ENCODE measurements at places on chromosomes 3 and 15.

- no peak for DNase-seq
Observed at GRCh38 chr15:86197770-86198169, 118.1 kb downstream of the AGBL1 start.

DNA sequence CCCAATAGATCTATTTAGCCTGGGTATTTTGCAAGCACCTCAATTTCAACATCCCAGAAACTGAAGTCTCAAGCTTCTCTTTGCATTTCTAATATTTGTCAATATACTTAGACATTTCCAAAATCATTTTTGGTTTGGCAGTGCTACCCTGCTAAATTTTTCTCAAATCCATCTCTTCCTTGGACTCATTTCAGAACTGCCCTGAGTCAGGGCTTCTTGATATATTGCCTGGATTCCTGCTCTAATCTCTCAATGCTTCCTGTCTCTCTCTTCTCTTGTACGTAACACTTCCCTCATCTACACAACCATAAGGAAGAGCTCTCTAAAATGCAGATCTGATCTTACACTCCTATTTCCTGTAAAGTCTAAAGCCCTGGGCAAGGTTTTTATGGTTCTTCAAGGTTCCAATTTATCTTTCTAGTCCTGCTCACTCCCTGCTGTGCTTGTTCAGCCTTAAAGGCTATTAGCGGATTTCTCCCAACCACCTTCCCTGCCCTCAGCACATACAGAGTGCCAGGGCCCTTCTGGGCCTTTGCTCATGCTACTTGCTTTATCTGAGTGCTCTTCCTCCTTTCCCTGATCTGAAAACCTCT, 53.0 kb upstream of the MME start:
- no peak for DNase-seq

DNA sequence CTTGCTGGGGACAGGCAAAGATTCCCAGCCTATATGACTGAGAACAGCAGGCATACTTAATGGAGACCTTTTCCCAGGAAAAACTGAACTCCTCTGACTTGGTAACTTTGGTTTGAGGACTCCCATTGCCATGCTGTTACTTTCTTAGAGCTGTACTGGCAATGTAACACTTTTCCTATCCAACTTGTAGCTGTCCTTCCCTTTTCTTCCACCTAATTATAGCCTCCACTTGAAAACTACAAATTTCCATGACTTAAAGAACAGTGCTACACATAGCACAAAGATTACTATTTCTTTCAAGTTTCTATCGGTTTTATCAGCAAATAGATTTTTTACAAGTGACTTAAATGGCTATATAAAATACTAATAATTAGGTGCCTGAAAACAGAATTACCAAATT, 116.9 kb downstream of the GSK3B start:
- no peak for DNase-seq

DNA sequence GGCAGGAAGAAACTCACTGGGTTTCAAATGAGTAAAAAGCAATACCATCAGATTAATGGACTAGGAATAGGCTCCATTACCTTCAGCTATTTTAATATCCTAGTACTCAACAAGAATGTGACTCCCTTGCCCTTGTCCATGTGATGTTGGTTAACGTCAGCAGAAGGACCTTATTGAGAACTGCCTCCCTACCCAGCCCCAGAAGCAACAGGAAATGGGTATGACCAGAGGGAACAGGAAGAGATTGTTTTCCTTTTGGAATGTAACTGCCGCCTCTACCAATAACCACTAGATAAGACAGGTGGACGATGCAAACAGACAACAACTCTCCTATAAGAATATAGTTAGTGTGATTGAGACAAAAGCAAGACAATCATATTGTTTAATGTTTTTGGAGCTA, 10.4 kb upstream of the MME start:
- DNase-seq: no peak

DNA sequence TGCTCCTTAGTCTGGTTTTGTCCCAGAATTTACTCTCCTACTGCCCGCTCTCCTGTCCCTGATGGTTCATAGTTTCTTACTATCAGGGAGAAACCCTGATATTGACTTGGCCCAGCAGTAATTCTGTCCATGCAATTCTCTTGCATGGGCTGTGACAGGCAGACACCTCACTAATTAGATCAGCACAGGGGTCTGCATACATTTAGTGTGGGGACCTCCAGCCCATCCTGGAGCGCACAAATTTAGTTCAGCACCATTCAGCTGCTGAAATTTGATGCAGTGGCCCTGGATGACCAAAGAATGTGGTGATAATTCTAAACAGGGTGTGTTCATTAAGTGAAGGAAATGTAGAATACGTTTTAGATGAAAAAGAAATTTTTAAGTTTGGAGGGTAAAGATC, 555.5 kb upstream of the TBL1XR1 start:
- no peak for DNase-seq

DNA sequence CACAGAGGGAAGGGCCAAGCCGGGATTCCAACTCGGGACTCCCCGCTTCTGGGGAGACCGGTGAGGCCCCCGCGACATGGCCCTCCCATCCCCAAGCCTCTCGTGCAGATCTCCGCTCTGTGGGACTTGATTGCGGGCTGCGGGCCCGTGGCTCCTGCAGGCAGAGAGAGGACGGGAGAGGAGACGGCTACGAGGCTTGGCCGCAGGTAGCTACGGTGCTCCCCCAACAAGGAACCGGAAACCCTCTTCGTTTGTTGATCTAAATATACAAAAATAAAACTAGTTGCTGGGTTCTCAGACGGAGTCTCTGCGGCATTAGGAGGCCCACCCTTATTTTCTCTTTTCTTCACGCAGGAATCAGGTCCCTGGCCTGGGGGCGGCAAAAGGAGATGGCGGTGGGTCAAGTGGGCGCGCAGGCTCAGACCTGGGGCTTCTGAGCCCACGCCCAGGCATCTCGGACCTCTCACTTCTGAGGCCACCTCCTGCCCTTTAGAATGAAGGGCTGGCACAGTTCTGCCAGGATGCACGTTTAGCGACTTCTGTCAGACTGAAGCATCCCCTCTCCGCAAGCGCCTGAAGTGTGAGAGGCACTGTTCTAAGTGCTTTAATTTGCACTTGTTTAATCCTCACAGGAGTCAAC, 10.9 kb downstream of the GNB5 start:
- no peak for DNase-seq

DNA sequence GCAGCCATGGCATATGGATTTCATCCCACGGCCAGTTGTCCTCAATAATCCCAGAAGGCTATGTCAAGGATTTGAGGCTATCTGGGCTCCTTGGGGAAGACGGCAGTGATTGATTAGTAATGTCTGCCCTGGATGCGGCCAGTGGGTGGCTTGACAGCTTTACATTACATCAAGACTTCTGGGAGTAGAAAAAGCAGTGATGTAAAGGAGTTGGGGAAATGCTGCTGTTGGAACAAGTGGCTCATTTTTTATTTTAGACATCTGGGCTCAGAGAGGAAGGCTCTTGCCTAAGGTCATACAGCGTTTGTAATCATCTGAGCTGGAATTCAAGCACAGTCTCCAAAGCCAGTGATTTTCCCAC, 94.1 kb downstream of the FLNB start:
- DNase-seq: no peak

- no peak for DNase-seq
Observed at GRCh38 chr3:167936019-167936418, 159.7 kb downstream of the GOLIM4 start.

GRCh38 chr3:129950318-129951046, 24.0 kb upstream of the TRH start:
- DNase-seq: no peak

DNA sequence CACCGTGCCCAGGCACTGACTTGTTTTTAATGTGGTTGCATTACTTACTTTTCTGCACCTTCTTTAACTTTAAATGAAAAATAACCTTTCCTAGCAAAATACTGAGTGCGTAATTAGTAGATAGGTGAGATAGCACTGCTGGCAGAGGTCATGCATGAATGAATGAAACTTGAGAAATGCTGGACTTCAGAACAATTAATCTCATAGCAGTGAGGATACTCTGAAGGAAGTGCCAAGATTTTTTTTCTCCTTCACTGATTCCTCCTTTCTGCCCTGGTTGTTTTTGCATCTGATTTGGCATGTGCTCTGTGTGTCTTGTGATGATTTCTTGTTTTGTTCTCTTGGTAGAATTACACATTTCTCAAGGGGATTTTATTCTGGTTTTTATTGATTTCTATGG, 378.9 kb downstream of the PTPRG start:
- DNase-seq: no peak

DNA sequence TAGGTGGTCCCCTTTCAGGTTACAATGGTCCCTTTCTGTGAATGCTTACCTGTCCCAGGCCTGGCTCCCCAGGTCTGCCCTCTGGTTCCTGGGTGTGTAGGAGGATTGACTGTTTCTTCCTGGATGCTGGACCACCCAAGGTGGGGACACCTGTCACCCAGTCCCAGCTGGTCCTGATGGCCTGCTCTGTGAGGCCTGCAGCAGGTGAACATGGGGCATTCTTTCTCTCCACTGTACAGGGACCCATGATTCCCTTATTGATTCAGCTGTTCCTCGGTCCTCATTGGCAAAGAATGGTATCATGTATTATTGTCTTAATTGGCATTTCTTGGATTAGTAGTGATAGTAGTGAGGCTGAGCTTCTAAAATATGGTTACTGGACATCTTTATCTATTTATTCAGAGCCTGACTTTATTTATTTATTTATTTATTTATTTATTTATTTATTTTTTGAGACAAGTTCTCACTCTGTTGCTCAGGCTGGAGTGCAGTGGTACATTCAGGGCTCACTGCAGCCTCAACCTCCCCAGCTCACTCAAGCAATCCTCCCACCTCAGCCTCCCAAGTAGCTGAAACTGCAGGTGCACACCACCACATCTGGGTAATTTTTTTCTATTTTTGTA, 8.8 kb upstream of the DNAJA4 start:
- DNase-seq: no peak

DNA sequence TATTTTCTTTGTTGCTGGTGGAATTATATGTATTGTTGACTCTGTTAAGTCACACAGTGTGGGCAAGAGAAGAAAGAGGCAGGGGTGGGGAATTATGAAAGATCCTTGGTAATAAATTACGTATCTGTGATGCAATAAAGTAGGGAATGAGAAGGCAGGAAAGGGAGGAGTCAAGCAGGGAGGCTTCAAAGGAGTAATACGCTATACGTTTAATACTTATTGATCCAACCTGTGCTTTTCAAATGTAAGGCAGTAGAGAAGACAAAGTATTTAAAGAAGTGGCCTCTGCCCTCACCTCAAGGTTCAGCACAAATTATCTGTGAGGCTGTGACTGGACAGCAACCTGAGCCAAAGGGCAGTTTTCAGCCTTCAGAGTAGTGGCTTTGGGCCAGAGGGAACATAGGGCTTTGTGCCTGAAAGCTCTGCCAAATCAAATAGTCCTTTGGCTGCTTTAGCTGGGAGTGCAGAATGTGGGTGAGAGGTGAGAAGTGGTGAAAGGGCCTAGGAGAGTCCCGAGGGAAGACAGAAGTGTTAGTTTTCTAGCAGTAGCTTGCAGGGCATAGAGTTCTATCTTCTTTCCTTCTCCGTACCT, 1.2 kb upstream of the PLIN1 start:
- no peak for DNase-seq

- DNase-seq: no peak
Observed at GRCh38 chr3:194328053-194328657, 23.0 kb downstream of the CPN2 start.

- peak; percentile 27 for DNase-seq
Observed at GRCh38 chr3:120742849-120743365, 363 bp downstream of the GTF2E1 start.

DNA sequence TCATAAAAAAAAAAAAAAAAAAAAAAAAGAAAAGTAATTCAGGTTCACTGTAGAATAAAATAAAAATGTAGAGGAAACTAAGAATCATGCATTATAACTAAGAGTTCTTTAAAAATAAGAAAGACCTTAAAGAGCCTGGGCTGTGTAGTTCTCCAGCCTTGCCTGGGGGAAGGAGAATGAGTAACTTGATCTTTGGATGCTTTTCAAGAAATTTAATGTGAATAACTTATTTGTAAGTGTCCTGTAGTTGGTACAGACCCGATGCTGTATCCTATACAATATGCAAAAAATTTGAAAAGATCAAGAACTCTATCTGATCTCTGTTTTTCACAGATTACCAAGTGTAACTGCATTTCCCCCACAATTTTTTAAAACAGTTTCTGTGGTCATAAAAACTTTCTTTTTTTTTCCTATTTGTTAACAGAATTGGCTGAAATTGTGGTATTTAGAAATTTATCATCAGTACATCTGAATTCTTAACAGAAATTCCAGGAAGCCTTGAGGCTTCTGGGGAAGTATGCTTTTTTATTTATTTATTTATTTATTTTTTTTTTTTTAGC, 195.3 kb downstream of the THRB start:
- DNase-seq: no peak

- no peak for DNase-seq
Observed at GRCh38 chr3:142609136-142609535, 12.9 kb downstream of the PLS1 start.

DNA sequence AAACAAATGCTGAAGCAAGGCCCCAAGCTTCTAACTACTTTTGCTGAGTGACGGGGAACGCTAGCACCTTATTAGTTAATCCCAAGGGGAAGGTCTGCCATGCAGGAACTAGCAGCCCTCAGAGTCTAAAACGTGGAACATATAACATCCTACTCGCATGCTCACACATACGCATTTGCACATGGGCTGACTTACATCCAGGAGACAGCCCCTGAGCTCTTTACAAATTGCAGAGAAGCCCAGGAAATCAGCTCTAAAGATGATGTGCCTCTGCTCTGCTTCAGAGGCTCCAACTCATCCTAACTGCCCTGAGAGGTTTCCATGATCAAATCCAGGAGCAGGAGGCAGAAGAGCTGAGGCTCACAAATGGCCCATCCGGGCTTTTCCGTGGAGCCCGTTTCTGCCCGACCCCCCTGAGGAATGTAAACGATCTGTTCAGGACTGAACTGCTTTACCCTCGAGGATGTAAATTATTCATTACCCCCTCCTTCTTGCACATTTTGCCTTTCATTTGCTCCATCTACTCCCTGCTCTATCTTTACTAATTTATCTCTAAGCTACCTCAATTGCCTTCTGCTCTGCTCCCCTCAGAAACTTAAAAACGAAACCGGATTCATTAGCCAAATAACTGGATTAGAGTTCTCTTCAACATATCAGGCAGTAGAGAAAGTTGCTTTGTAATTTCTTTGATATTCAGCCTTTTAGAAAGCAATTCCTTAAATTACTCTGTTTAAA, 141.9 kb upstream of the CCDC54 start:
- DNase-seq: no peak

- DNase-seq: no peak
Observed at GRCh38 chr3:31653464-31653863, 120.7 kb downstream of the STT3B start.

DNA sequence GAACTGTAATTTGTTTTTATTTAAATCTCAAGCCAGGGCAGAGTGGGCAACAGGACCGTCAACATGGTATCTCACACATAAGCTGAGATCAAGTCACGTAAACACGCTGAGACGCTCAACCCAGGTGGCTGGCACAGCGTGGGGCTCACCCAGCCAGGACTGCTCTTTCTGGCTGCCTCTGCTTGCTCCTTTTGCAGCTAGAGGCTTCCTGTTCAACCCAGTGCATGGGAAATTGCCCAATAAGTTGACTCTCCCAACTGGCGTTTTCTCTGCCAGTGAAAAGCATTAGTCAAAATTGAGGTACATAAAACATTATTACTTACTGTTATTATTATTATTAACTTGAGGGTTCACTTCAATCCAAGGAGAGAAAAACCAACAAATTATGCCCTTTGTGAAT, 398.1 kb downstream of the NR2F2 start:
- DNase-seq: no peak

- no peak for DNase-seq
Observed at GRCh38 chr3:46992231-46992630, 12.8 kb downstream of the NBEAL2 start.

Measured in stimulated activated CD4-positive, alpha-beta T cell treated with anti-CD3 and anti-CD28 coated beads, Interleukin-2, amount 100 ng/mL, for 24 hours (primary cell).